ENCODE measurements at places on chromosomes 7 and 10.

- no peak overlapping the region for H3K27ac ChIP-seq
- no peaks in the 10 kb centered on the region for H3K36me3 ChIP-seq
- DNase-seq, result no peak
- H3K27me3 ChIP-seq, result no peaks in the 10 kb centered on the region
Observed at GRCh38 chr7:42096681-42097561, 140.1 kb downstream of the GLI3 start.

GRCh38 chr10:98825741-98826140, 379.0 kb upstream of the HPS1 start:
- H3K27ac ChIP-seq, result no peak overlapping the region
- H3K36me3 ChIP-seq, result no peaks in the 10 kb centered on the region
- DNase-seq, result no peak
- H3K4me3 ChIP-seq, result no peak overlapping the region

DNA sequence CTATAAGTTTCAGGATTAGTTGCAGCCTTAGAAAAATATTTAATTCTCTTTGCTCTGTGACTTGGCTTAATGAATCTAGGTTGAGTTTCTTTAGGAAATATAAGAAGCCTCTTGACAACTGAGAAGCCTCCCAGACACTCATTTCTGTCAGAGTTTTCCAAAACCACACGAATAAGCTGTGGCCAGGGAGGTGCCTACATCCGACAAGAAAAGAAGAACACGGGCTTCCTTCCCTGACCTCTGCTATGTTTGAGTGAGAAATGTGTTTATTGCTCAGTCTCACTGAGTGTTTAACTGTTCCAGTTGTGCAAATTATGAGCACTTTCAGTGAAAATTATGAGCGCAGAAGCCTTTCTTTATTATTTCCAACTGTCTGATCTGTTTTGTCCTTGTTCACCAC, 105.0 kb downstream of the TRIL start:
- DNase-seq, result no peak
- peaks cover 10% of the 10 kb centered on the region for H3K4me1 ChIP-seq
- H3K36me3 ChIP-seq, result no peaks in the 10 kb centered on the region
- no peak overlapping the region for H3K4me3 ChIP-seq
- H3K27me3 ChIP-seq, result peaks cover 62% of the 10 kb centered on the region

DNA sequence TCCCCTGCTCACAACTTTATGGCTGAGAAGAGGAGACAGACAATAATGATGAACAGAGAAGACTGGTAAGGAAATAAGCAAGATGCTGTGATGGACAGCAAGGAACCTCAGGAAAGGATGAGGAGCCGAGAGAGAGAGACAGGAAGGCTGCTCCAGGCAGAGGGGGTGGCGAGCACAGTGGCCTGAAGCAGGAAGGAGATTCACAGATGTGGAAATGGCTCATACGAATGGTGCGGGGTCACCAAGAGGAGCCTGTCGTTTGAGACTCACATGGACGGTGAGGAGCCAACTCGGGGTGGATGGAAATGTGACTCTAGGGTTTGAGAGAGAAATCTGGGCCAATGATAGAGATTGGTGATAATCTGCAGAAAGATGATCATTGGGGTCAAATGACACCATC, 43.7 kb downstream of the KIAA1549 start:
- DNase-seq, result no peak
- no peaks in the 10 kb centered on the region for H3K36me3 ChIP-seq
- no peak overlapping the region for H3K4me3 ChIP-seq
- peaks cover 6% of the 10 kb centered on the region for H3K27me3 ChIP-seq
- H3K27ac ChIP-seq, result no peak overlapping the region

GRCh38 chr7:89012016-89012415, 216.5 kb upstream of the TEX47 start:
- H3K4me1 ChIP-seq, result no peaks in the 10 kb centered on the region
- no peak overlapping the region for H3K4me3 ChIP-seq

DNA sequence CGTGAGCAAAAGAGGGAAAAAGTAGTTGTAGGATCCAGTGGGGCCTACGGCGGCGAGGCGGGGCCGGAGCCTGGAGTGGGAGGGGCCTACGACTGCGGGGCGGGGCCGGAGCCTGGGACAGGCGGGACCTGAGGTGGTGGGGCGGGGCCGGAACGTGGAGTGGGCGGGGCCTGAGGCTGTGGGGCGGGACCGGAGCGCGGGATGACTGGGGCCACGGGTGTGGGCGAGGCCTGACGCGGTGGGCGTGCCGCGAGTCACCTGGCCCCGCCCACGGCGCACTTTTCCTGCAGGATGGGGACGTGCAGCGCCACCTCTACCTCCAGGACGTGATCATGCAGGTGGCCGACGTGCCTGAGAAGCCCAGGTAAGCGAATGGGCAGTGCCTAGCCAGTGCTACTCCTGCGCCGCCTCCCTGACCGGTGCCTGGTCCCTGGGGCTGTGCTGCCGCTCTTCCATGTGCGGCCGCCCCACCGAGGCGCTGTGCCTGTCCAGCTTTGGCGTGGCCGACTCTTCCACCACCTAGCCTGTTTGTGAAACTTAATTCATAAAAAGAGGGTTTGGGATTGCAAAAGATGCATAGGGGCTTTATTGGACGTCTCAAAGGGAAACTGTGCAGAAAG, 496 bp downstream of the ZNF511 start:
- peak overlapping the region; percentile 80 for H3K27ac ChIP-seq
- H3K27me3 ChIP-seq, result no peaks in the 10 kb centered on the region
- peak overlapping the region; percentile 77 for H3K4me3 ChIP-seq
- H3K36me3 ChIP-seq, result peaks cover 5% of the 10 kb centered on the region
- peak; percentile 89 for DNase-seq

DNA sequence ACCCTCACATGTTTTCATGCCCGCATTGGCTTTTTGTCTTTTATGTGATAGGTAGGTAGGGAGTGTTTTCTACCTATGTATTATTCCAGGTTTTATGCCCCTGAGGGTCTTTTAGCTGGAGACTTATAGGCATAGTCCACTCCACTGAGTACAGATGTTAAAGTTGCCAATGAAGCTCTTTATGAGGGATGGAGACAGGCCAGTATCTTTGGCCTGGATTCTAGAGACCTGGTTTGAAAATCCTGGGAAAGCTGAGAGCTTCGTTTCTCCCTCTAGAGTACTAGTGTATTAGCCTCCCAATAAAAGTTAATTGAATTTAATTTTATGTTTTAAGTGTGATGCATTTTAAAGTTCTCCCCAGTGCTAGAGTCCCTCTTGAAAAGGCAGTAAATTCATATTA, 854.1 kb downstream of the LRMDA start:
- H3K27ac ChIP-seq, result no peak overlapping the region
- no peaks in the 10 kb centered on the region for H3K27me3 ChIP-seq
- DNase-seq, result no peak
- no peak overlapping the region for H3K4me3 ChIP-seq
- no peaks in the 10 kb centered on the region for H3K36me3 ChIP-seq

DNA sequence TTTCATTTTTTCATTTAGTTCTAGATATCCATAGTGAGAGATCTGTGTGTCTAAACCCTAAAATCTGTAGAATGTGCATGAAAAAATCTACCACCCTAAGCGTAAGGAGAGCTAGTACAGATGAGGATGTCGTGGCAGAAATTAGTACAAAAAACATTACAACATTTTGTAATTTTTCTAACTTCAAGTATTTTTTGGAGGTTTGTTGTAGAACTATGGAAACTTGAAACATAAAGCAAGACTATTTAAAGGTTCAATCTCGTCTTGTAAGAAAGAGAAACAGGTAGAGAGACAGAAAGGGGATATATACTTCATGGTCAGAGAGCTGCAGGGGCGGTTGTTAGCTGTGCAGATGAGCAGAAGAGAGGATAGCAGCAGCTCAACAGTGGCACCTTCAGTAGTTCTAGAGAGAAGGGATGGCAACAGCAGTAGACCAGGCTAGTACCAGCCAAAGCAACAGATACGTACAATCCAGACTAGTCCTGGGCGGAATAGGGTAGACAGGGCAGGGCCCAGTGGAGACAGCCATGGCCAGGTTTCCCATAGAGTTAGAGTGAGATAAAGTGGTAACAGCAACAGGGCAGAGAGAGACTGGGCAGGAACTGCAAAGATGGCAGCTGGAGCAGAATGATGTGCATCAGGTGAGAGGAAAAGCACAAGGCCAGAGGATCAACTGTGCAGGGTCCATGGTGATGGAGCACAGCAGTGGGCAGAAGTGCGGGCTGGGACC, 145.2 kb downstream of the FRMD4A start:
- peaks cover 24% of the 10 kb centered on the region for H3K4me1 ChIP-seq
- H3K4me3 ChIP-seq, result peak overlapping the region; percentile 64
- H3K36me3 ChIP-seq, result peaks cover 4% of the 10 kb centered on the region

- no peak overlapping the region for H3K4me3 ChIP-seq
- peaks cover 18% of the 10 kb centered on the region for H3K4me1 ChIP-seq
- no peak overlapping the region for H3K27ac ChIP-seq
- DNase-seq, result peak; percentile 39
- no peaks in the 10 kb centered on the region for H3K27me3 ChIP-seq
Observed at GRCh38 chr7:2247141-2247995, 5.3 kb downstream of the NUDT1 start.

GRCh38 chr7:84195295-84196060, 889 bp upstream of the SEMA3A start:
- H3K4me1 ChIP-seq, result peaks cover 34% of the 10 kb centered on the region
- DNase-seq, result no peak
- H3K4me3 ChIP-seq, result peak overlapping the region; percentile 93
- peaks cover 14% of the 10 kb centered on the region for H3K27me3 ChIP-seq
- no peak overlapping the region for H3K27ac ChIP-seq

- peaks cover 2% of the 10 kb centered on the region for H3K4me1 ChIP-seq
- no peak for DNase-seq
- H3K36me3 ChIP-seq, result peaks cover 39% of the 10 kb centered on the region
- no peak overlapping the region for H3K4me3 ChIP-seq
Observed at GRCh38 chr10:129637846-129638245, 170.8 kb downstream of the MGMT start.

GRCh38 chr10:101902032-101902819, 58.6 kb upstream of the KCNIP2 start:
- H3K4me1 ChIP-seq, result peaks cover 35% of the 10 kb centered on the region
- H3K27me3 ChIP-seq, result no peaks in the 10 kb centered on the region
- no peaks in the 10 kb centered on the region for H3K36me3 ChIP-seq
- no peak for DNase-seq
- no peak overlapping the region for H3K4me3 ChIP-seq
- H3K27ac ChIP-seq, result peak overlapping the region; percentile 23

DNA sequence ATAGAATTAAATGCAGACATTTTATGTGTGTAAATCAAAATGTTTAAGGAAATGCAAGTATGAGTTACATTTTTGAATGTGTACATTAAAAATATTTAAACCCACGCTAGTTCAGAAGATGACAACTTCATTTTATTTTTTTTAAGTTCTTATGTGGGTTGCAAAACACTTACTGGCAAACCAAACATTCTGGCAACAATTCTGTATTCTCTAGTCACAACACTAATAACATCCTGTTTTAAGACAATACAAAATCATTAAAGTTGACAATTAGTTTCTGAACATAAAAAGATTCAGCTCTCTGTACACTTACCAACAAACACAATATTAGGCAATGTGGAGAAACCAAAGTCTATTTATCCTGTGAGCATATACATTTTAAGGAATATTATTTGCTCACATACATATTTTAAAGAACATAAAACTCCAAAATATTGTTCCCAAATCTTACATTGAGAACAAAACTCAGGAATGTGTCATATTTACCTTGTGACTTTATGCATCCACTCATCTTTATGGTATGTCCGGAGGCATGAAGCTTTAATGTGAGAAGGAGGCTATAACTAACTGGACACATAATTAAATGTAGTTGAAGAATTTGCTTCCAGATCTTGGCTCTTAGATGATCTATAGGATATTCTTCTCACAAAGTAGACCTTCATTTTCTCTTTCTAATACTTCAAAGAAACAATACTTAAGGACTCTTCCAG, 134.7 kb downstream of the DGKB start:
- no peaks in the 10 kb centered on the region for H3K36me3 ChIP-seq
- H3K27me3 ChIP-seq, result no peaks in the 10 kb centered on the region
- no peaks in the 10 kb centered on the region for H3K4me1 ChIP-seq
- no peak overlapping the region for H3K27ac ChIP-seq
- no peak for DNase-seq

- no peak overlapping the region for H3K27ac ChIP-seq
- H3K27me3 ChIP-seq, result peaks cover under 1% of the 10 kb centered on the region
- H3K4me1 ChIP-seq, result no peaks in the 10 kb centered on the region
- DNase-seq, result no peak
- H3K4me3 ChIP-seq, result no peak overlapping the region
Observed at GRCh38 chr10:48707472-48707871, 22.8 kb downstream of the WDFY4 start.

- H3K36me3 ChIP-seq, result no peaks in the 10 kb centered on the region
- no peak overlapping the region for H3K27ac ChIP-seq
- peaks cover 17% of the 10 kb centered on the region for H3K4me1 ChIP-seq
- H3K27me3 ChIP-seq, result peaks cover 3% of the 10 kb centered on the region
- no peak for DNase-seq
Observed at GRCh38 chr10:84298057-84298456, 30.3 kb upstream of the CCSER2 start.

- H3K4me3 ChIP-seq, result no peak overlapping the region
- H3K36me3 ChIP-seq, result peaks cover 14% of the 10 kb centered on the region
- DNase-seq, result no peak
- peaks cover 3% of the 10 kb centered on the region for H3K4me1 ChIP-seq
Observed at GRCh38 chr10:119903946-119904666, 11.6 kb downstream of the SEC23IP start.

GRCh38 chr7:8564281-8564680, 130.9 kb downstream of the NXPH1 start:
- H3K27me3 ChIP-seq, result no peaks in the 10 kb centered on the region
- H3K4me3 ChIP-seq, result no peak overlapping the region
- no peaks in the 10 kb centered on the region for H3K36me3 ChIP-seq
- H3K27ac ChIP-seq, result no peak overlapping the region

GRCh38 chr10:77664008-77664407, 26.4 kb upstream of the KCNMA1 start:
- no peak overlapping the region for H3K27ac ChIP-seq
- DNase-seq, result no peak
- no peaks in the 10 kb centered on the region for H3K4me1 ChIP-seq
- H3K4me3 ChIP-seq, result no peak overlapping the region
- H3K36me3 ChIP-seq, result no peaks in the 10 kb centered on the region
- peaks cover 30% of the 10 kb centered on the region for H3K27me3 ChIP-seq

DNA sequence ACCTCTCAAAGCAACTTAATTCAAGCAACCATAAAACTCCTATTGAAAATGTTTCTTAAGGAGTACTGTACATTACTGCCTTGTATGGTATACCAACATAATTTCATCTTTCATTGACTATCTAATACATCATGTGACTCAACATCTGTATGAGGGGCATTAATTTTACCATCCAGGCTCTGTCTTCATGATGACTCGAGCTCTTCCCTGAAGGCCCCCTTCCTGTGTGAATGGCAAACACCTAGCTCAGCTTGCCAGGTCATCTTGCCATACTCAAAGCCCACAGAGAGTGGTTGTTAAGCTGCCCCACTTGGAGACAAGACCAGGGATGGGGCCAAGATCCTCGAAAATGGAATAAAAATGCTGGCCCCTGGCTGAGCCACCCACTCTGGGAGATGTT, 82.4 kb downstream of the SGMS1 start:
- no peaks in the 10 kb centered on the region for H3K27me3 ChIP-seq
- H3K4me1 ChIP-seq, result peaks cover 79% of the 10 kb centered on the region
- no peak overlapping the region for H3K4me3 ChIP-seq
- peak overlapping the region; percentile 95 for H3K27ac ChIP-seq

- H3K36me3 ChIP-seq, result no peaks in the 10 kb centered on the region
- H3K4me1 ChIP-seq, result peaks cover 3% of the 10 kb centered on the region
- H3K27me3 ChIP-seq, result peaks cover 29% of the 10 kb centered on the region
- no peak overlapping the region for H3K4me3 ChIP-seq
- no peak overlapping the region for H3K27ac ChIP-seq
- no peak for DNase-seq
Observed at GRCh38 chr10:86260564-86260963, 106.0 kb downstream of the GRID1 start.
